Activated T-cell treated with anti-CD3 and anti-CD28 coated beads, Interleukin-2, amount 50 U/mL, for 48 hours (primary cell): ENCODE measurements at places on chromosomes 11 and 22.

DNA sequence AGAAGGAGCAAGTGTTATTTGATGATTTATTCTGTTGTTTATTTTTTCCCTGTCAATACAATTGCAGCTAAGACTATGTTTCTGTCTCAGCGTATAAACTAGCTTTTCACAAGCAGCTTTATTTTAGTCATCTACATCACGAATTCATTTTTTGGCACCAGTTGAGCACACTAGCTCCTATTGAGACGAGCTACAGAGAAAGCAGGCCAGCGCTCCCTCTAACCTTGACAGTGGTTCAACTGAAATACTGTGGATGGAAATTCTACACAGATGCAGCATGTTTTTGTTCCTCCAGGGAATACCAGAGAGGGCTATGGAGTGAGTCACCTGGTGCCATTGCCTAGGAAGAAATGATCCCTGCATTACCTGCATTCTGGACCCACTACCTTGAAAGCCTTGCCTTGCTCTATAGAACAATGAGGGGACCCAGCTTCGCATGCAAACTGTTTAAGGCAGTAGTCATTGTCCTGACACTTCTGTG is 108.2 kb upstream of the ARHGAP42 start:
- no peak for DNase-seq

- no peak for DNase-seq
Measured at GRCh38 chr22:17945156-17945887, 79.0 kb downstream of the MICAL3 start.

GRCh38 chr11:6988506-6988905 is 31.6 kb downstream of the ZNF214 start:
- DNase-seq = no peak

GRCh38 chr11:68449951-68450350 is 10.6 kb upstream of the PPP6R3 start:
- DNase-seq = no peak

- no peak for DNase-seq
Measured at GRCh38 chr11:30346068-30346688, 23.3 kb downstream of the ARL14EP start.

- DNase-seq = no peak
Measured at GRCh38 chr11:114065094-114065493, 5.6 kb downstream of the ZBTB16 start.
